ENCODE measurements at places on chromosomes 2 and 18. TPM values are rescaled to one million over a fixed set of nuclear protein-coding genes. Genes with fewer than 3 reads are reported as not detected.

Gene SLC66A2
- 74.9 TPM for total RNA-seq

Gene C1QL2
- total RNA-seq: not detected

Gene DSEL
- total RNA-seq: 1.6 TPM

Gene PLA2R1
- total RNA-seq: 3.2 TPM

Gene EDAR
- total RNA-seq: 1.1 TPM

Gene ODC1
- total RNA-seq: 45.8 TPM

Gene MAIP1
- 35.5 TPM for total RNA-seq

Gene EMILIN1
- total RNA-seq: 43.0 TPM

Gene ZNF521
- 5.3 TPM for total RNA-seq

Gene SDC1
- 156 TPM for total RNA-seq

Gene REG3G
- total RNA-seq: 1.1 TPM

Gene VRK2
- 20.5 TPM for total RNA-seq

Gene TFCP2L1
- 103 TPM for total RNA-seq

Gene TDRD15
- total RNA-seq: not detected

Gene CDCA7
- 30.0 TPM for total RNA-seq

Gene BCL2
- 13.9 TPM for total RNA-seq

Gene RNF25
- 20.7 TPM for total RNA-seq

Gene VPS4B
- 96.3 TPM for total RNA-seq

Gene TMEM198
- total RNA-seq: 2.9 TPM

Gene CDK15
- 0.72 TPM for total RNA-seq

Gene AUP1
- 212 TPM for total RNA-seq

Gene ZNF396
- total RNA-seq: 3.2 TPM

Gene PXDN
- 9.5 TPM for total RNA-seq

Gene CCDC85A
- 0.40 TPM for total RNA-seq

Gene SLC19A3
- total RNA-seq: 6.4 TPM

Gene COBLL1
- 20.7 TPM for total RNA-seq

Gene NAGK
- 68.4 TPM for total RNA-seq

Gene ZCCHC2
- total RNA-seq: 24.7 TPM

Gene IL36RN
- not detected for total RNA-seq

Gene POTEC
- total RNA-seq: not detected

Gene ASB3
- total RNA-seq: 9.9 TPM

Gene LINC00305
- total RNA-seq: not detected

Gene ANKRD29
- total RNA-seq: 1.1 TPM

Gene MGAT4A
- 125 TPM for total RNA-seq

Gene AFF3
- total RNA-seq: 0.86 TPM

Gene CYP20A1
- total RNA-seq: 16.0 TPM

Gene TXNDC2
- total RNA-seq: not detected

Gene MROH2A
- not detected for total RNA-seq

Gene SLC30A3
- not detected for total RNA-seq

Gene EGR4
- total RNA-seq: not detected

Gene TMEM169
- total RNA-seq: 0.15 TPM

Gene IFT172
- total RNA-seq: 34.7 TPM

Gene AGXT
- 1.9 TPM for total RNA-seq

Data from colonic mucosa (tissue), 4 donors.